ENCODE measurements at places on chromosomes 2 and 18.

DNA sequence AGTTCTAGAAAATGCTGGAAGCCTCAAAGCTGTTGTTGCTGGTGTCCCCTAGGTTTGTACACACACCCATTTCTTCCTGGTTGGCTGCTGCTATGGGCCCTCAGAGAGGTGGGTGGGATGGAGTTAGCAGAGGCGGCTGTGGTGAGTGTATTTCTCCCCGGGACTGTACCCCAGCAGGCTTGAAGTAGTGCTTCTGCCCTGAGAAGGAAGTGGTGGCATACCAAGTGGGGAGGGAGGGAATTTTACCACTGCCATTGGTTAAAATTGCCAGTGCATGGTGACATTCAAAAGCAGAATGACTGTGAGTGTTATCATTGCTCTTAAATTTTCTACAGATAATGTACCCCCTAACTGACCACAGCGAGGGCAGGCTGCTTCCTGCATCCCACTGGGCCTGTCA, 125.6 kb upstream of the CAPN13 start:
- no peak for DNase-seq

- DNase-seq: no peak
Observed at GRCh38 chr2:134238371-134238770, 15.5 kb upstream of the MGAT5 start.

DNA sequence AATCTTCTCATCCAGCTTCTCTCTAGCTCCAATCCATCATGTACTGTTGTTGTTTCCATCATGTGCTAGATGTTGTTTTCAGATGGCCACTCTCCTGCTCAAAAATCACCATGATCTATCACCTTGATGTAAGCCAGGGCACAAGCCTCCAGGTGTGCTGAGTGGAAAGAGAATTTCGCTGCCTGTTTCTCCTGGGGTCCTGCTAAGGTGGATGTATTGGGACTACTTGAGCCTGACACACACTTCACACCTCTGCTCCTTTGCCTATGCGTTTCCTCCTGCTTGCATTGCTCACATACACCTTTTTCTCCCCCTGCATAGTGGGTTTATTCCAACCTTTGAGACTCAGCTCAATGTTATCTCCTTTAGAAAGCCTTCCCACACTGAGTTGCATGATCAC, 287.6 kb downstream of the CYRIA start:
- no peak for DNase-seq

GRCh38 chr2:46983065-46983801, 67.6 kb upstream of the MCFD2 start:
- DNase-seq: no peak

DNA sequence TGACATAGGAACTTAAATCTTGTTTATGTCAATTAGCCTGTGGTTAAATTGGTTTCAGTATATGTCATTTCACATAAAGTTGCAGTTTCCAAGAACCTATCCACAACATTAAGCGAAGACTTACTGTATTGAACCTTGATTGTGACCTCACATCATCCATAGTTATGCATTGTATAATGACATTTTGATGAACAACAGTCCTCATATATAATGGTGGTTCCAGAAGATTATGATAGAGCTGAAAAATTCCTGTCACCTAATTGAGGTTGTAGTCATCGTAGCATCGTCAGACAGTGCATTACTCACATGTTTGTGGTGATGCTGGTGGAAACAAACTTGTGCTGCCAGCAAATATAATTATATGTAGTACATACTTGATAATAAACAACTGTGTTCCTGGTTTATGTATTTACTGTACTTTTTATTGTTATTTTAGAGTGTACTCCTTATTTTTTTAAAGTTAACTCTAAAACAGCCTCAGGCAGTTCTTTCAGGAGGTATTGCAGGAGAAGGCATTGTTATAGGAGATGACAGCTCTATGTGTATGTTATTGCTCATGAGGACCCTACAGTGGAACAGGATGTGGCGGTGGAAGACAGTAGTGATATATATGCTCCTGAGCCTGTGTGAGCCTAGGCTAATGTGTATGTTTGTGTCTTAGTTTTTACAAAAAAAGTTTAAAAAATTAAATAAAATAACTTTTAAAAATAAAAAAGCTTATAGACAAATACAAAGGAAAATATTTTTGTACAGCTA, 56.6 kb downstream of the UBE2E3 start:
- DNase-seq: no peak

GRCh38 chr2:206955253-206955652, 15.9 kb downstream of the CPO start:
- no peak for DNase-seq

- no peak for DNase-seq
Observed at GRCh38 chr18:32730620-32731091, 42.2 kb downstream of the KLHL14 start.

DNA sequence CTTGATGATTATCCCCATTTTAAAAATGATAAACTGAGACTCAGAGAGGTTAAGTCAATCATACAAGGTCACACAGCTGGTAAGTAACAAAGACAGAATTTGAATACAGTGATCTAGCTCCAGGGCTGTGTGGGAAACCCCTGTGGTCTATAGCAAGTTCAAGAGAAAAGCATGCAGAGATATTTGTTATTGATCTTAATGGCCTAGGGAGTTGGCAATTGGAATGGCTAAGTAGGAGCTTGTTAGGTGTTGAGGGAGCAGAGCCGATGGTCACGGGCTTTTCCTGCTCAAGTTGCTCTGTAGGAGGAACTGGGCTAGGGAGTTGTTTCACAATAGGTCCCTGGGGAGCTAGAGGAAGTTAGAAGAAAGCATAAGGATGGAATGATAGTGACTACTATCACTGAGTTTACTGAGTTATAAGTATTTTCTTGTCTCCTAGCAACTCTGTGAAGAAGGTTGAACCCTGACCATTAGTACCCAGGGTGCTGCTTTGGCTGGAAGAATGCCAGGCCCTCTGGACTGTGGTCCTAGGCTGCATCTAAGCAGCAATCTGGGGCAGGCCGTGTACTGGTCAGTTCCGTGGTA, 30.0 kb downstream of the RNF125 start:
- no peak for DNase-seq

GRCh38 chr2:108594132-108594981, 60.1 kb downstream of the LIMS1 start:
- no peak for DNase-seq

- DNase-seq: no peak
Observed at GRCh38 chr2:205908212-205909183, 177.5 kb downstream of the INO80D start.

- DNase-seq: no peak
Observed at GRCh38 chr2:184363213-184363612, 235.1 kb upstream of the ZNF804A start.

GRCh38 chr18:21272016-21272579, 30.1 kb downstream of the GREB1L start:
- DNase-seq: no peak

GRCh38 chr2:9763356-9764152, 79.7 kb upstream of the TAF1B start:
- no peak for DNase-seq

DNA sequence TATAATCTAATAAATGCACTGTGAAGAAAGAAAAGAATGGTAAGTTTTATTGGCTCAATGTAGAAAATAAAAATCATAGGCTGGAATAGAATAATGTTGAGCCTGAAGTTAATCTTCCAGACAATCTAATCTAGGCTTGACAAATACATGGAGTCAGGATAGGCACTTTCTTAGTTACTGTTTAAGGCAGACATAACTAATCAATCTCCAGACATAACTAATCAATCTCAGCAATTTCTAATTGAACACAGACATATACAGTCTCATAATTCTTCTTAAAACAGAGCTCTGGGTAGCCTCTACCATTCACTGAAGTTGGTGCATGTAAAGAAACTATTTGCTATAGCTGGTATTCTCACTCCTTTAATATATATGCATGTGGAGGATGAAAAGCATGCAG, 150.1 kb upstream of the CTAGE1 start:
- DNase-seq: no peak

GRCh38 chr2:186912979-186913378, 64.0 kb upstream of the ZSWIM2 start:
- no peak for DNase-seq
